SK-N-DZ (cell line): ENCODE measurements at places on chromosomes 16 and 17.

- DNase-seq: peak; percentile 47
Observed at GRCh38 chr16:65832679-65833078, 533.8 kb upstream of the CDH5 start.

DNA sequence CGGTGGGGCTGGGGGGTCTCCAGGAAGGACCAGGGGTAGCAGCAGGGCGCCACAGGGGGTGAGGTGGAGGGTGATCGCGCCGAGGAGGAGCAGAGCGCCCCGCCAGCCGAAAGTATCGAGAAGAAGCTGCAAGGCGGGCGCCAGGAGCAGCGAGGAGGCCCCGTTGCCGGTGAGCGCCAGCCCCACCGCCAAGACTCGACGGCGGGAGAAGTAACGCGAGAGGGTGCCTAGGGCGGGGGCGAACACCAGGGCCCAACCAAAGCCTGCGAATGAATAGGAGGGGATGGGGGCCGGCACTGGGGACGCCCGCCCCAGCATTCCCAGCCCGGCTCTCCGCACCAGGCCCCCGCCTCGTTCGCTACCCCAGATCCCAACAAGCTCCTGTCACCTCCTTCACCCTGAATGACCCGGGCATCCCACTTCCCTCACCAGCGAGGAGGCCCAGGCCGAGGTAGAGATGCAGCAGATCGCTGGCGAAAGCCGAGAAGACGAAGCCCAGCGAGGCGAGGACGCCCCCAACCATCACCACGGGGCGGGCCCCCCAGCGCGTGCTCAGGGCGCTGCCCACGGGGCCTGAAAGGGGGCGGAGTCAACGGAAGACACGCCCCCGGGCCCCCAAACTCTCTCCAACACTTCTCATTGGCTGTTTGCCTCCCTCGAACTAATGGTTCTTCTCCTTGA is 1.3 kb downstream of the SLC16A11 start:
- DNase-seq: no peak

DNA sequence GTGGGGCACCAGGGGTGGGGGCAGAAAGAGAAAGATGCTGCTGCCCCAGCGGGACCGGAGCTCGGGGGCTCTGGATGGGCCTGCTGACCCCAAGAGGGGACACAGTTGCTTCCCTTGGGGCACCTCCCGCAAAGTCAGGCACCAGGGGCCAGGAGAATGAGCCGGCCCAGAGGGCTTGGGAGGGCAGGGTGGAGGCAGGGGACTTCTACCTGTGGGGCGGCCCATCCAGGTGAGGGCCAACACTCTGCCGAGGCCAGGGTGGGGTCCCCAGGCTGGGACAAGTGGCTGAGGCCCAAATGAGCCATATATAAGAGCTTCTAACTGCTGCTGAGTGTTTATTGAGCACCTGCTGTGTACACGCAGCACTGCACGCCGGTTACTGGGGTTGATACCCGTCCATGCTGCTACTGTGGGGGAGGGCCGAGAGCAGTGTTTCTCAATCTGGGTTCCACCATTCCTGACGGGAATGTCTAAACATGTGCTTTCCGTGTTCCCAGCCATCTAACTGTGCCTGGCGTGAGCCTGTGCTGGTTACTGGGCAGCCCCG is 211.7 kb upstream of the GSE1 start:
- DNase-seq: no peak

- DNase-seq: no peak
Observed at GRCh38 chr16:19861133-19861532, 23.5 kb downstream of the GPRC5B start.

DNA sequence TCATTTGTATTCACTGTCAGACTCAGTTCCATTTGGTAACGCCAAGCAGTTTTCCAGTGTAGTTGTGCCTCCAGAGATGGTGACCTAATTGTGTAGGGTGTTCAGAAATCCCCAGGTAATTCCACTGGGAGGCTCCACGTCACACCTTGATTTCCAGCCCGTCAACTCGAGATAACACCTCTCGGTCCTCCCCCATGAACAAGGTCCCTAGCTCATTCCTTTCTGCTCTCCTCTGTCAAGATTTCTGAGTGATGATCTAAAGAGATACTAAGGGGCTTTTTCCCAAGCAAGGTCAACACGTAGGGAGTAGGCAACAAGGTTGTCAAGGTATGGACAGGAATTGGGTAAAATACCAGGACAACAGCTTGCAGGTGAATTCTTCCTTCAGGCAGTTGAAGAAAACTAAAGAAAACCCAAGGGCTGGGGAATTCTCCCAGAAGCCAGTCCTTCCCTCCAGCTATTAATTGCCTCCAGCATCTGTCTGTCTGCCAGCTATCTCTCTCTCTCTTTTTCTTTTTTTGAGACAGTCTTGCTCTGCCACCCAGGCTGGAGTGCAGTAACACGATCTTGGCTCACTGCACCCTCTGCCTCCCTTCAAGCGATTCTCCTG is 31.4 kb downstream of the GPRC5B start:
- DNase-seq: no peak

DNA sequence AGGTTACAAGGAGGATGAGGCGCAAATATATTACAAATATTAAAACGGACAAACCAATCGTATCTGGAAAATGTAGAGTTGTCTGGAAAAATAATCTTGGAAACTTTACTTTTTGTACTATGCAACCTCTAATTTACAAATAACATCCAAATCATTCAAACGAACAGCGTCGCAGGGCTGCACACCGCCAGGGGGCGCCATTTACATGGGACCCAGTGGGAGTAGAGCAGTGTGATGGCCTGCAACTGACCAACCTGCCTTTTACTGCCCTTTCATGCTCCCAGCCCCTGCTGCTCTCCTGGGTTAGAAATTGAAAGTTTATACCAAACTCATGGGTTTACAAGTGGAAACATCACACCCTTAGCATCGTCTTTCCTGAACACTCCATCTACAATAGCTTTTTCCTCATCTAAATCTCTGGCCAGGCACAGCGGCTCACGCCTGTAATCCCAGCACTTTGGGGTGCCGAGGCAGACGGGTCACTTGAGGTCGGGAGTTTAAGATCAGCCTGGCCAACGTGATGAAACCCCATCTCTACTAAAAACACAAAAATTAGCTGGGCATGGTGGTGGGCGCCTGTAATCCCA is 10.0 kb downstream of the PITPNC1 start:
- peak; percentile 62 for DNase-seq

GRCh38 chr17:74795327-74796020 is 19.3 kb upstream of the NAT9 start:
- DNase-seq: no peak

DNA sequence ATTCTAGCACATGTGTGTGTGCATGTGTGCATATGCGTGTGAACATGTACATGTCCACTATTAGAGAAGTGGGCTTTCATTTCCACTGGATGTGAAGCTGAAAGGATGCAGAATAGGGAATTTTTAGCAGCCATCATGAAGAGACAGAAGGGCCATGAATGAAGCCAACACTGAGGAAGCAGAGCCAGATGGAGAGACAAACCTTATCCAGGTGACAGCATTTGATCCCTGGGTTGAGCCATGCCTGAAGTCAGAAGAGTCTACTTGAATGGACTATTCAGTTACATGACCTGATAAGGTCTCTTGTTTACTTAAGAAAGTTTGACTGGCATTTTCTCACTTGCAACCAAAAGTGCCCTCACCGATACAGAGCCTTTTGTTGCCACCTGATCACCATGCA is 88.4 kb downstream of the ASIC2 start:
- no peak for DNase-seq

- no peak for DNase-seq
Observed at GRCh38 chr17:31061678-31062077, 33.1 kb upstream of the NF1 start.

GRCh38 chr16:53094013-53094630 is 39.3 kb downstream of the CHD9 start:
- DNase-seq: no peak

GRCh38 chr16:72236866-72237265 is 64.9 kb upstream of the PMFBP1 start:
- no peak for DNase-seq

DNA sequence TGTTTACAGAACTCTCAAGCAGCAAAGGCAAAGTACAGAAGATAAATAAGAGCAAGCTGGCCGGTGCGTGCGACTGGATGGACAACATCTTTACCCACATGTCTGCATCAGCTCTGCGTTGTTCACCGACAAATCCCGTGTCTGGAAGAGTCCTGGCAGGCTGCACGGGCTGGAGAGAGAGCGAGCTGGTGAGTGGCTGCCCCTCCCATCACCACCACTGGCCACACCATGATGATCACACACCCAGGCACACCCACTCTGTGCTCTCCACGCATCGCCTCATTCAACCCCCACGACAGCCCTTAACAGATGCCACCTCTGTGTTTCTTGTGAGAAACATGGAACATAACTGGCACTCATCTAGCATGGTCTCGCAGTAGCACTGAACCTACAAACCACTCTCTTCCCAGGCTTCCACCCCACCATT is 59.2 kb downstream of the ANKRD11 start:
- DNase-seq: no peak

- no peak for DNase-seq
Observed at GRCh38 chr16:2088759-2089358, 41.1 kb downstream of the TSC2 start.

GRCh38 chr17:80696964-80697363 is 152.3 kb downstream of the RPTOR start:
- DNase-seq: no peak

GRCh38 chr17:34556384-34556783 is 23.0 kb upstream of the TMEM132E start:
- DNase-seq: no peak

GRCh38 chr16:4217204-4218131 is 24.4 kb downstream of the SRL start:
- peak; percentile 53 for DNase-seq

DNA sequence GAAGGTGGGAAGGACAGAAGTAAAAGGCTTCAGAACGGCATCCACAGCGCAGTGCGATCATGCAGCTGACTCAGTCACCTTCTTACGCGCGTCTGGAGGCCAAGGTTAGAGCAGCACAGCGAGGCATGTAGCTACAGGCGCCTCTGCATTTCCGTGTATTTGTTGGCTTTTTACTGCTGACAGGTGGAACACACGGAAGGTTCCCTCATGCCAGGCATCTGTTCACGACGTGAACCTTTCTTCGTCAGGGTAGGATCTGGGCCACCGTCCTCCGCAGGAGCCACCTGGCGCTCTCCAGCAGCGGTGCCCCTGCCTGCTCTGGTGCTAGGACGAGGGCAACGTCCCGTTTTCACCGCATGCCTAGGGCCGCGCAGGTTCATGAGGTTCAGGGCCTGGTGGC is 15.3 kb downstream of the TMEM204 start:
- no peak for DNase-seq

- DNase-seq: no peak
Observed at GRCh38 chr16:24936151-24936550, 79.0 kb downstream of the ARHGAP17 start.

DNA sequence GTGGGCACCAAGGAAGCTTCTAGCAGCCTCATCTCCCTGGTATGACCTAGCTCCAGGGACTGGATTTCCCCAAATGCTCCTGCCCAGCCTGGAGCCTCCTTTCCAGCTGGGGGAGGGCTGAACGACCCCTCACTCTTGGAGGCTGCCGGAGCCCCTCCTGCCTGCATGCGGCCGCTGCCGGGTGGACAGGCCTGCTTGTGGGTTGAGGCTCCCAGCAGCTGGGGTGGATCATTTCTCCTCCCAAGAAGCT is 213.6 kb downstream of the SEC14L1 start:
- DNase-seq: no peak

DNA sequence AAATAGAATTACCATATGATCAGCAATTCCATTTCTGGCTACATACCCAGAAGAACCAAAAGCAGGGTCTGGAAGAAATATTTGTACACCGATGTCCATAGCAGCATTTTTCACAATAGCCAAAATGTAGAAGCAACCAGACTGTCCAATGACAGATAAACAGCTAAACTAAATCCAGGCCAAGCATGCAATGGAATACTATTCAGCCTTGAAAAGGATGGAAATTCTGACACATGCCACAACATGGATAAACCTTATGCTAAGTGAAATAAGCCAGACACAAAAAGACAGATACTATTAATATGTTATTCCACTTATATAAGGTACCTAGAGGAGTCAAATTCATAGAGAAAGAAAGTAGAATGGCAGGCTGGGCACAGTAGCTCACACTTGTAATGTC is 25.9 kb upstream of the CREBBP start:
- DNase-seq: no peak

DNA sequence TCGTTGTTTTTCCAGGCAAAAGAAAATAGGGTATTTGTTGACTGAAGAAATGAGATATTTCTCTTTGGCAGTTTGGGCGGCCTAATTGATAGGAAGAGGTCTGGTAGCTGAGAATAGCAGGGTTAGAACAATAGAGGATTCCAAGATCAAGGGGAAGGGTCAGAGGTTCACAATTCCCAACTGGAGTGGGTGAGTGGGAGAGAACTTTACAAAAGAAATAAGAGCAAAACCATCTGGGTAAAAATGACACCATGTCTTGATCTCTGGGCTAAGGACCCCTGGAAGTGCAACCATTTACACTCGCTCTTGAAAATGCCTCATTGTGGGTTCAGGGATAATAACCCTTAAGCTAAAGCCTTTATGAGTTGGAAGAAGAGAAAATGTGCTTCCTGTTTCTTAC is 180.5 kb downstream of the CDH13 start:
- DNase-seq: no peak

- no peak for DNase-seq
Observed at GRCh38 chr17:61331178-61331577, 68.5 kb upstream of the TBX2 start.

DNA sequence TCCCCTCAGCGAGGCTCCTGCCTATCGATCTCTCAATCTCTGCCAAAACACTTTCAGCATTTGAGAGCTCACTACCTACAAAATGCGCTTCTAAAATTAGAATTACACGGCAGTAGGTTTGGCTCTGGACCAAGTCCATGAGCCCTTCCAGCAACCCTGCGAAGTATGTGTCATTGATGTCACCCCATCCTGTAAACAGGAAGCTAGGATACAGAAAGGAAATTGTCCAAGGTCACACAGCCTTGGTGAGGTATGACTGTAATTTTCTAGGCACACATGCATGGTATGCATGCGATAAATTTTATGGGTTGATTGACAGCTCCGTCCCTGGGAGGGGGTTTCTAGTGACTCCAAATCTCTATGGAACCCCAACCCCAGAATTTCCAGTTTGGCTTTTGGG is 330.3 kb upstream of the CDH5 start:
- DNase-seq: no peak

DNA sequence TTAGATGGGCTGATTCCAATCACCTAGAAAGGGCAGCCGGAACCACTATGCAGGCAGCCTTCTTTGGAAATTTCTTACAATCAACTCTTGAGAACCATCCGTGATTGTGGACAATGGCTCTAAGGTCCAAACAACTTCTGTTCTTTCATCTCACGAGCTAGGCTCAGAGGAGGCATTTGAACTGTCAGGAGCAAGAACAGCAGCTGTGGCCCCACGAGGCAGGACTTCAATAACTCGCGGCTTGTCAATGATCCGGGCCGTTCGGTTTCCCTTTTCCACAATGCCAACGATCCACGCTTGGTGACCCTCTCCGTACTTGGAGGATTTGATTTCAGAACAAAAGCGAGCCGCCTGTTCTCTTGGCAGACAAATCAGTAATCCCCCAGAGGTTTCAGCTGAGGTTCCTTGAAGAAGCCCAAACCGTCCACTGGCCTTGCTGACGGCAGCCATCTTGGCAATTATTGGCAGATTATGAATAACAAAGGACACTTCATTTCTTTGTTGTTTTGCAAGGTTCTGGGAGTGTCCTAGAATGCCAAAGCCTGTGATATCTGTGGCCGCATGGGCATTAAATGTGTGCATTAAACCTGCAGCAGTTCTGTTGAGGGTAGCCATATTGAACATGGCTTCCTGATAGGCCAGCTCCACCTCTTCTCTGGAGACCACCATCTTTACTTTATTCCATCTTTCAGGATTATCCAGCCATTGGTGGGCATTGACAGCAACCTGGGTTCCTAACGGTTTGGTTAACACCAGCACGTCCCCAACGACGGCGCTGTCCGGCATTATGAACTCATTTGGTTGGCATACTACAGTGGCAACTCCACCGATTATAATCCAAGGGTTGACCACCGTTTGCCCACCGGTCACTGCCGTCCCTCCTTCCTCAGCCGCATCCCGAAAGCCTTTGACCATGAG is 1.2 kb downstream of the SEPHS2 start:
- DNase-seq: no peak
